Spinal cord (tissue), 10 donors: ENCODE measurements at places on chromosomes 3 and 15. TPM values are rescaled to one million over a fixed set of nuclear protein-coding genes. Genes with fewer than 3 reads are reported as not detected.

DNA sequence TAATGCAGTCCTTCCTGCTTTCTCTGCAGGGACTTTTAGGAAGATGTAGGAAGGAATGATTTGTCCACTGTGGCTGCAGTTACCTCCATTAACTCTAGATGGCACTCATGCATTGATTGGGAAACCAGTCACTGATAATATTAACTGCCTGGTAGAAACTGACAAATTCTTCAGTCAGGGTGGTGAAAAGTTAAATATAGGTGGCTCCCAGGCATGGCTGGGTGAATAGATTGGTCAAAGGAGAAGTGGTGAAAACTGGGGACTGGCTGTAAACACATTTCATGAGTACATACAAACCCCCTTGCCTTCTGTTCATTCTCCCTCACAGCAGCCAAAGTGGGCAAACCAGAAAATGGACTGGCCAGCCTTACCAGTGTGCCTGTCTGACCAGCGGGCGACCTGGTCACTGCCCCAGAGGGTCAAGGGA lies 333.4 kb downstream of the THSD4 start:
- H3K4me3 ChIP-seq, result no peak overlapping the region
- H3K36me3 ChIP-seq, result no peaks in the 10 kb centered on the region
- DNase-seq, result no peak
- H3K27me3 ChIP-seq, result no peaks in the 10 kb centered on the region

GRCh38 chr3:118577055-118577777 lies 457.4 kb downstream of the IGSF11 start:
- DNase-seq, result peak; percentile 77
- no peaks in the 10 kb centered on the region for H3K27me3 ChIP-seq
- H3K36me3 ChIP-seq, result no peaks in the 10 kb centered on the region
- peaks cover 9% of the 10 kb centered on the region for H3K4me1 ChIP-seq
- H3K27ac ChIP-seq, result peak overlapping the region; percentile 55

The UCN2 gene
- not detected for total RNA-seq

DNA sequence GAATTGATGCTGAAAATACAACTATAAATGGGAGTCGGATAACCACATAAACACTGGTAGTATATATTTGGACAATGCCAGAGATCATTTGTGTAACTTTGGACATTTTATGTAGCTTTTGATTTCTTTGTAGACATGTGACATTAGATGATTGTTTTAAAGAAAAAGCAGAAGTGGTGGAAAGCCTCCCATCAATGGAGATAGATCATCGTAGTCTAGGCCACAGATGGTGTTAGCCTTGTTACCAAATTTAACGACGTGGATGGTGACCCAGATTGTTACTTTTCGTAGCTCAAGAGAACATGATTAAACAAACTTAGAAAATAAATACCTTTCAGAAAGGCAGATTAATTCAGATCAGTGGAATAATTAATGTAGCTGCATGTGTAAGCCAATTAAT lies 8.8 kb downstream of the CACNA1D start:
- H3K4me1 ChIP-seq, result no peaks in the 10 kb centered on the region
- no peaks in the 10 kb centered on the region for H3K27me3 ChIP-seq
- no peak for DNase-seq
- H3K27ac ChIP-seq, result no peak overlapping the region
- H3K4me3 ChIP-seq, result no peak overlapping the region

GRCh38 chr15:39195961-39196486 lies 384.9 kb upstream of the THBS1 start:
- H3K4me1 ChIP-seq, result no peaks in the 10 kb centered on the region
- H3K27me3 ChIP-seq, result no peaks in the 10 kb centered on the region
- no peaks in the 10 kb centered on the region for H3K36me3 ChIP-seq
- no peak for DNase-seq
- no peak overlapping the region for H3K27ac ChIP-seq
- no peak overlapping the region for H3K4me3 ChIP-seq

DNA sequence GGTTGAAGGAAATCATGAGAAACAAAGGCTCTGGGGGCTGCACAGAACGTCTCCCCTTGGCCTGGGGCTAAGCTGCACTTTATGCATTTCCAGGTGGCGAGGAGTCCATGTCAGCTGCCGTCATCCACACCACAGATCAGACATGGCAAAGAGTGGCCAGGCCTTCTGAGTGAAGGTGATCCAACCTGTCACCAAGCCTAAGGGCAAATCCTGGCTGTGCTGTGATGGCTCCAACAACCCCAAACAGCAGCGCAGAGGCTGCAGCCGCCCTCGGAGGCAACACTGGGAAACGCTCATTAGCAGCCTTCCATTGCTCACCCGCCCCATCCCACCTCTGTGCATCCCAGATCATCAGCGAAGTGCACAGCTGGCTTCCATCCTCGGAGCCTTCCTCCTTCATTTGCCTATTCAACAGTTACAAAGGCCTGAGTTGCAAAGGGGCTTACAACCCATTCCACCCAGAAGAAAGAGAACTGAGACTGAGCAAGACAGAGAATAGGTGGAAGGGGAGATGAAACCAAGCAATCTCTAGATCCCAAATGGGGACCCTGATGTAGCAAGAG lies 55.7 kb downstream of the SRGAP3 start:
- peak; percentile 62 for DNase-seq
- no peak overlapping the region for H3K4me3 ChIP-seq
- peaks cover 26% of the 10 kb centered on the region for H3K4me1 ChIP-seq

The VEPH1 gene
- 10.6 TPM for total RNA-seq

- no peaks in the 10 kb centered on the region for H3K36me3 ChIP-seq
- no peak for DNase-seq
- H3K27ac ChIP-seq, result no peak overlapping the region
- no peaks in the 10 kb centered on the region for H3K4me1 ChIP-seq
- H3K27me3 ChIP-seq, result no peaks in the 10 kb centered on the region
- no peak overlapping the region for H3K4me3 ChIP-seq
These were observed 243.1 kb downstream of the GABRG3 start for GRCh38 chr15:27214032-27214431.

DNA sequence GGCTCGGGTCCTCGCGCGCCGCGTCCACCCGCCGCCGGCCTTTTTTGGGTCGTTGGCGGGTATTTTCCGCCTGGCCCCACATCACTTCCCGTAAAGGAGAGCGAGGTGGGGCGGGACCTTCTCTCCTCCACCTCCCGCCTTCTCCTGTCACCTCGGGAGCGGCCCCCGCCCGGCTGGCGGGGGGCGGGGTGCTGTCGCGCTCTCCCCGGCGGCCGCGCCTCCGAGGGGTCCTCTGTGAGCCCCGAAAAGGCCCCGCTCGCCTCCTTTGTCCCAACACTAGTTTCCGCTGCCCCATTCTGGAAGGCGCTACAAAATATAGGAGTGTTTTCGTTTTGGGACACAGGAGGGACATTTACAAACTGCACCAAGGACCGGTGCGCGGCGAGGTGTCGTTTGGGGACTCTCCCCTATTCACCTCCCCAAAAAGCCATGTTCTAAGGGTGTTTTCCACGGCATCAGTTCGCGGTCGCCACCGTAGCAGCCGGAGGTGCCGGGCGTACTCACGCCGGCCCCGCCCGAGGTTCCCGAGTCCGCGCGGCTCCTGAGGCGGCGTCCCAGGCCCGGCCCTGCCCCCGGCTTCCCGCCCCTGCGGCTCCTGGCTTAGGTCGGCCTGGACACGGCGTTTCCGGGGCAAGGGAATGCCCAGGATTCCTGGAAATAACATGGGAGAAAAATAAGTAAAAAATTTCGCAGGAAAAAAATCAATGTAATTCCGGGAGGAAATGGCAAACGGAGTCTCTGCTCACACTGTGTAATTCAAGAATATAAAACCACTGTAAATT lies at the start of gene RAB27A:
Gene RAB27A, minus strand, starts transcription at position 68 of the 782 bp plus-strand sequence. CDS start 54,879 bp downstream, outside the sequence.
- H3K4me1 ChIP-seq, result peaks cover 11% of the 10 kb centered on the region
- H3K27ac ChIP-seq, result peak within 1 kb of the TSS; percentile 70
- no peaks in the 10 kb centered on the region for H3K27me3 ChIP-seq

The PLCB2 gene
- total RNA-seq, result 12.0 TPM

GRCh38 chr3:127427156-127427555 lies 139.3 kb upstream of the PRR20G start:
- peaks cover 68% of the 10 kb centered on the region for H3K4me1 ChIP-seq
- no peak for DNase-seq
- no peak overlapping the region for H3K4me3 ChIP-seq

GRCh38 chr15:51328926-51329325 lies 9.5 kb downstream of the CYP19A1 start:
- H3K4me1 ChIP-seq, result no peaks in the 10 kb centered on the region
- no peaks in the 10 kb centered on the region for H3K36me3 ChIP-seq
- no peak overlapping the region for H3K4me3 ChIP-seq

GRCh38 chr15:72890043-72890442 lies 106.5 kb upstream of the ADPGK start:
- no peaks in the 10 kb centered on the region for H3K36me3 ChIP-seq
- no peaks in the 10 kb centered on the region for H3K27me3 ChIP-seq
- H3K4me3 ChIP-seq, result no peak overlapping the region
- no peaks in the 10 kb centered on the region for H3K4me1 ChIP-seq
- peak; percentile 76 for DNase-seq

- peak overlapping the region; percentile 29 for H3K27ac ChIP-seq
- no peak overlapping the region for H3K4me3 ChIP-seq
- no peaks in the 10 kb centered on the region for H3K27me3 ChIP-seq
These were observed 6.1 kb downstream of the RASSF1 start for GRCh38 chr3:50334339-50335075.

The TMEM212 gene
- 0.22 TPM for total RNA-seq

- H3K4me3 ChIP-seq, result no peak overlapping the region
- no peak overlapping the region for H3K27ac ChIP-seq
- no peak for DNase-seq
These were observed 62.9 kb downstream of the ADCY5 start for GRCh38 chr3:123385981-123386380.

- H3K4me3 ChIP-seq, result no peak overlapping the region
- peaks cover 3% of the 10 kb centered on the region for H3K4me1 ChIP-seq
- H3K27ac ChIP-seq, result no peak overlapping the region
These were observed 357.2 kb downstream of the CLSTN2 start for GRCh38 chr3:140292170-140292569.

DNA sequence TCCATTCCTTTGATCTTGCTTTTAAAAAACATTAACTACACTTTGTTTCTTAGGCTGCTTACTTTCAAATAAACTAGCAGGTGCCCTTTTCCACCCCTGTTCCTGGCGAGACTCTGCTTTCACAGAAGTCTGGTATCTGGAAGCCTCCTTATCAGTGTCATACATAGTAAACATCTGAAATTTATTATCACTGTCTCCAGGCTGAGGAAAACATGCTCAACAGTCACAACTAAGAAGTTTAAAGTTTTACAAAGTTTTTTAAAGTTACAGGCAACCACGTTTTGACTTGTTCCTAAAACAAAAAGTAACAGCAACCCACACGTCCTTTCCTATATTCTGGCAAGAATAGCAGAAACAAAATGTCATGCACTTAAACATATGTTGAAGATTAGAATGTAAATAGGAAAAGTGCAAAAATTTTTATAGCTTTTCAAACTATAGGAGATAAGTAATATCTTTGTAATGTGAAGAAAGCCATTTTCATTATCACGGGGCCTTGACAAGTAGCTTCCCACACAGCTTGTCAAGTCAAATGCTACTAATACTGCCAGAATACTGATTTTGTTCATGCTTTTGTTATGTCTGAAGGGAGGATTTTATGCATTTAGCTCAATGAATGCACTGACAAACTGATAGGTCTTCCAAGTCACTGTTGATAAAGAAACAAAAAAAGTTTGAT lies 275.2 kb upstream of the KCNMB2 start:
- H3K4me3 ChIP-seq, result no peak overlapping the region
- no peaks in the 10 kb centered on the region for H3K27me3 ChIP-seq
- no peaks in the 10 kb centered on the region for H3K4me1 ChIP-seq
- H3K36me3 ChIP-seq, result no peaks in the 10 kb centered on the region
- no peak overlapping the region for H3K27ac ChIP-seq

DNA sequence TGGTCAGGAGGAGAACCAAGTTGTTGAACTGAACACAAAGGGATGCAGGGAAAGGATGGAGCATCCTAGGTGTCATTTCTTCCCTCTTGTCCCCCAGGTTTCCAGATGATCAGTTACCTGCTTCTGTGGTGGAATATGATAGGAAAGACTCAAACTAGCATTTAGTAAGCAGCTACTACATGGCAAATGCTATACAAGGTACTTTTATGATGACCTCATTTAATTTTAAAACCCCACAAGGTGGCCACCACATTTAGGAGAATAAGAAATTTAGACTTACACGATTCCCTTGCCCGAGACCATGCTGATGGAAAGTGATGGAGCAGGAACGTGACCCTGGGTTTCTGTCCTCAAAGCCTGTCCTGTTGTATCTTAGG lies 40.9 kb downstream of the CCR4 start:
- H3K27me3 ChIP-seq, result no peaks in the 10 kb centered on the region
- H3K4me3 ChIP-seq, result no peak overlapping the region
- peaks cover 4% of the 10 kb centered on the region for H3K36me3 ChIP-seq
- no peak for DNase-seq
- H3K4me1 ChIP-seq, result no peaks in the 10 kb centered on the region
- H3K27ac ChIP-seq, result no peak overlapping the region

DNA sequence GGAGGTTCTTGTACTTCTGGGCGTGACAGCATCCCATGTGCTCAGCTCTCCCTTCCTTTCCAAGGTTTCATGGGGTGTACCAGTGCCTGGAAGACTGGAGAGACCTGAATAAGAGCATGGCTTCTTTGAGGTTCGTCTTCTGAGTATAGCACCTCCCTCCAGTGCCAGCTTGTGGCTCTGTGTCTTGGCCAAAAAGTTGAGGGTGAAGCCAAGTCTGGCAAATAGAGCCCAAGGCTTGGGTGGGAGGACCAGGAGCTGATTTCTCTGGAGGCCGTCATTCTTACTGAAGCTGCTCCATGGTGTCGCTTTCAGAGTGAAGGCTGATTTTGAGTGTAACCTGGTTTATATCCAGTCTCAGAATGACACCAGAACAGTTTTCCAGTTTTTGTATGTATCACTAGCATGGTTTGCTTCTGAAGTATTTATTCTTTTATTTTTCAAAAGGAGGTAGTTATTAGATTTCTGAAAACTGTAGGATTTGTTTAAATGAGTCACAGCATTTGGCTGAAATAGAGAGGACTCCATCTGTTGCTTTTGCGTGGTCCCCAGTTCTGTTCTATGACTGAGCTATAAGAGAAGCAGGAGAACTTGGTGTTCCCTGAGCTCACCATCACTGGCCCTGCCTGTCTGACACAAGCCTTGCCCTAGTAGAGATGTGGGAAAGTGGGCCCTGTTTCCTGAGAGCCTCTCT lies 47.2 kb downstream of the BSN start:
- peaks cover 8% of the 10 kb centered on the region for H3K4me1 ChIP-seq
- H3K27me3 ChIP-seq, result no peaks in the 10 kb centered on the region
- DNase-seq, result no peak
- no peak overlapping the region for H3K4me3 ChIP-seq
